Muscle of arm (tissue), 14 donors: ENCODE measurements at places on chromosomes 16 and 17.
A peak's percentile ranks its signal among the peaks of the same experiment; 100 is the strongest.

DNA sequence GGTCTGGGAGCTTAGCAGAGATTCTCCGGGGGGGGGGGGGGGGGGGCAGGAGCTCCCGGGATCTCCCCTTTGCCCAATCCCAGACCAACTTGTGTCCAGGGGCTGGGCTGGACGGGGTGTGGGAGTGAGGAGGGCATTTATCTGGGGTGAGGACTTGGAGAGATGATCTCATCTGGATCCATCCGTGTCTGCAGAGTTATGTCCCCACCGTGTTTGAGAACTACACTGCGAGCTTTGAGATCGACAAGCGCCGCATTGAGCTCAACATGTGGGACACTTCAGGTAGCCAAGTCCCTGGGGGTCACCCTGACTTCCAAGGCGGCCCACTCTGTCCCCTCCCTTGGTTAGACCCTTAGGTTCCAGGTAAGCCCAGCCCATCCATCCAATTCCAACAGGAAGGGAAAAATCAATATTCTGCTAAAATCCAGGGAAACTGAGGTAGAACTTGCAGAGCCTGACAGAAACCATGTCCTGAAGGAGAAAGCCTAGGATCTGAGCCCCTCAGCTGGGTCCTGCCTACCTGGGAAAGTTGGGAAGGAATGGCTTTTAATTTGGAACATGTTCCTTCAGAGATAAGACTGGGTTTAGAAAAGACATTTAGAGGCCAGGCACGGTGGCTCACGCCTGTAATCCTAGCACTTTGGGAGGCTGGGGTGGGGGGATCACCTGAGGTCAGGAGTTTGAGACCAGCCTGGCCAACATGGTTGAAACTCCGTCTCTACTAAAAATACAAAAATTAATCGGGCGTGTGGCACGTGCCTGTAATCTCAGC lies 921 bp downstream of the RND2 start:
- no peak for DNase-seq

GRCh38 chr16:47067203-47067602 lies 76.5 kb downstream of the NETO2 start:
- no peak for DNase-seq

- no peak for DNase-seq
Observed at GRCh38 chr17:52064791-52065211, 93.7 kb downstream of the CA10 start.

GRCh38 chr16:20942256-20942655 lies 41.7 kb downstream of the LYRM1 start:
- no peak for DNase-seq

DNA sequence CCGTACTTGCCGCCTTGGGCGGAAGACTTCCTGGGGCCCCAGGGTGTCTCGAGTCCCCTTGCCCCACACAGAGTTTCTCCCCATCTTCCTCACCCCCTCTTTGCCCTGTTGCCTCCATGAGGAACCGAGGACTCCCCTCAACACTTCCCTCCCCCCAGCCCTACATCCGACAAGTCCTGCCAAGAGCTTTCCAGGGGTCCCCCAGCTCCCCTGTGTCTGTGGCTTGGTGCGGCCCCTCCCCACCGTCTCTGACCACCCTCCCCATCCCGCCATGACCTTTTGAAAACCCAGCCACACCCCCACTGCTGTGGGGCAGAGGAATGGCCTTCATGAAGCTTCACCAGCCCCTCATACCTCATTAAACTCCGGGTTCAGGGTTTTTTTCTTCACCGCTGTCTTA lies 11.4 kb downstream of the SCGB1C2 start:
- no peak for DNase-seq

GRCh38 chr17:77222356-77222755 lies 81.6 kb downstream of the SEC14L1 start:
- DNase-seq = no peak

GRCh38 chr17:2837147-2837561 lies 40.9 kb downstream of the RAP1GAP2 start:
- DNase-seq = no peak

- DNase-seq = no peak
Observed at GRCh38 chr17:15479703-15480102, 12.3 kb upstream of the CDRT4 start.

- DNase-seq = no peak
Observed at GRCh38 chr16:75121949-75122568, 5.5 kb upstream of the LDHD start.

DNA sequence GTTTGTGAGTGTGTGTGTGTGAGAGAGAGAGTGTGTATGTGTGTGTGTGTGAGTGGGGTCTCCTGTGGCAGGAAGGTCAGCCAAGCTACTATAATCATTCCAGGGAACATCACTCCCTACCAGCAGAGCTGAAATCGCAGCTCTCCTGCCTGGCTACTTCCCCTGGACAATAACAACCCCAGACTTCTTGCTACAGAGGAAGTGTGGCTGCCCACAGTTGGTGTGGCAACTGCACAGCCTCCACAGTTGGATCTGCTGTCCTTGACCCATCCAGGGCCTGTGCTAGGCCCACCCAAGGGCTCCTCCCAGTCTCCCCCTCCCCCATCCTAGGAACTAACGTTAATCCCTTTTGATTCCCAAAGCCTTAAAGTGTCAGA lies 1.5 kb downstream of the SLC13A5 start:
- DNase-seq = no peak

GRCh38 chr17:59332749-59333377 lies 1.4 kb downstream of the YPEL2 start:
- DNase-seq = no peak

DNA sequence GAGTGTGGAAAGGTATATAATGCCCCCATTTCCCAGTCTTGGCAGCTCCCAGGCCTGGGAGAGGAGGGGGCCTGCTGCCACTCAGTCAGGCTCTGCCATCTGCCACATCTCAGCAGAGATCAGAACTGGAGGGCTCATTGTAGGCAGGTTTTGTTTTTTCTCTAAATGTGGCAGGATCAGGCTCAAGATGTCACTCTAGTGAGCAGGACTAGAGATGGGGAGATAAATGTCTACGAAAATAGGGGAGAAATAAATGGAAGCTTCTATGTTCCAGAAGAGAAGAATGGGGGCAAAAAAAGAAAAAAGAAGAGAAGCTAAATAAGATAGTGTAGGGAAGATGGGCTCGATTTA lies 13.9 kb downstream of the NXPH3 start:
- no peak for DNase-seq

- no peak for DNase-seq
Observed at GRCh38 chr17:83110735-83111134, 31.3 kb downstream of the METRNL start.

DNA sequence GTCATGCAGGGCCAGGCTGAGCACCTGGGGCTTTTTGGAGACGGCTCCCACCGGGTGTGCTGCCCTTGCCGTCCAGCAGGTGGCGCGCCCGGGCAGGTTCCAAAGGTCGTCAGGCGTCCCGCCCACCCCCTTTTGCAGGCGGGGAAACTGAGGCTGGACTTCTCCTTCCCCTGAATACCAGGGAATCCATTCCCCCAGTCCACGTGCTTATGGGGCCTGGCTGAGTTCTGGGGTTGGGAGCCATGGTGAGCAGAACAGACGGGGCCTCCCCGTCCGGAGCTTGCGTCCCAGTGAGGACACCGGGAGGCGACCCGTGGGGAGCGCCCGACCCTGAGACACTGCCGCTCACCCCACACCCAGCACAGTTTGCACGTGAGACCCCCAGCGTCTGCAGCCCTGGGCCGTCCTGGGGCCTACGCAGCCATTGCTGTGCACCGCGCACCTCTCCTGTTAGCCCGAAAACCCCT lies 51.8 kb upstream of the JPH3 start:
- no peak for DNase-seq

GRCh38 chr17:81995463-81996231 lies 18.2 kb downstream of the ASPSCR1 start:
- no peak for DNase-seq

- DNase-seq = no peak
Observed at GRCh38 chr16:80263181-80263823, 277.5 kb upstream of the DYNLRB2 start.

GRCh38 chr17:72984145-72984925 lies 108.2 kb downstream of the SLC39A11 start:
- no peak for DNase-seq

GRCh38 chr16:47713225-47713595 lies 252.1 kb downstream of the PHKB start:
- DNase-seq = no peak

- DNase-seq = no peak
Observed at GRCh38 chr17:5610956-5611355, 26.6 kb upstream of the NLRP1 start.

- DNase-seq = peak; percentile 28
Observed at GRCh38 chr17:78442648-78443218, 64.3 kb downstream of the PGS1 start.

- DNase-seq = no peak
Observed at GRCh38 chr17:81508639-81509206, 3.9 kb downstream of the ACTG1 start.

DNA sequence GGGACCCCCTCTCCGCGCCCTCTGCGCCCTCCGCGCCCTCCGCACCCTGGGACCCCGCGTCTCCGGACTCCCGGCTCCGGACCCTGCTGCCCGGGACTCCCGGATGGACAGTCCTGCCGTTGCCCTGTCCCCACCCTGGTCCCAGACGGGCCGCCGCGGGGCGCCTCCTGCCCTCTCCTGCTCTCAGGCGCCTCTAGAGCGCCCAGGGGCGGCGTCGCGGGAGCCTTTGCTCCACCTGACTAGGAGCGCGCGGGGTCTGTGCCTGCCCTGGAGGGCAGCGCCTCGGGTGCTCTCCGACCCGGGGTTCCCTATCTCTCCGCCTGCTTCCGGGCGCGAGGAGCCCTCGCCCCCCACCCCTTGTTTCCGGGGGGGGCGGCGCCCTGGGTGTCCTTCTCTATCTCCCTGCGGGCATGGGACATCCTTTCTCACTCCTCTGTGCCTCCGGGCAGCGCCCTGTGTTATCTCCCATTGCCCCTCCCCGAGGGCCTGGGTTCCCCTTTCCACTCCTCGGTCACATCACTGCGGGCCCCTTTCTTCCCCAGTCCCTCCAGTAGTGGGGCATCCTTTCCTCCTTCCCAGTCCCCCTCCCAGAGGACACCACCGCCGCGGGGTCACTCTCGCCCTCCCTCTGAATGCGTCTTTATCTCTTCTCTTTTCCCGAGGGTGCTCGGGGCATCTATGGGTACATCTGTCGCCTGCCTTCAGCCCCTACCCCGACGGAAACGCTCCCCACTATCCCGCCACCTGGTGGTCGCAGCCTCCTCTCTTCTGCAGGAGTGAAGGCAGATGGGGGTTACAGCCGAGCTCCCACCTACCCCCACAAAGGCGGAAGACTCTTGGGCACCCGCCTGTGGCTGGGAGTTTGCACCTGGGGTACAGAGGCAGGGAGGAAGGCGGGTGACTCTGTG lies 875 bp downstream of the PRKCB start:
- no peak for DNase-seq

DNA sequence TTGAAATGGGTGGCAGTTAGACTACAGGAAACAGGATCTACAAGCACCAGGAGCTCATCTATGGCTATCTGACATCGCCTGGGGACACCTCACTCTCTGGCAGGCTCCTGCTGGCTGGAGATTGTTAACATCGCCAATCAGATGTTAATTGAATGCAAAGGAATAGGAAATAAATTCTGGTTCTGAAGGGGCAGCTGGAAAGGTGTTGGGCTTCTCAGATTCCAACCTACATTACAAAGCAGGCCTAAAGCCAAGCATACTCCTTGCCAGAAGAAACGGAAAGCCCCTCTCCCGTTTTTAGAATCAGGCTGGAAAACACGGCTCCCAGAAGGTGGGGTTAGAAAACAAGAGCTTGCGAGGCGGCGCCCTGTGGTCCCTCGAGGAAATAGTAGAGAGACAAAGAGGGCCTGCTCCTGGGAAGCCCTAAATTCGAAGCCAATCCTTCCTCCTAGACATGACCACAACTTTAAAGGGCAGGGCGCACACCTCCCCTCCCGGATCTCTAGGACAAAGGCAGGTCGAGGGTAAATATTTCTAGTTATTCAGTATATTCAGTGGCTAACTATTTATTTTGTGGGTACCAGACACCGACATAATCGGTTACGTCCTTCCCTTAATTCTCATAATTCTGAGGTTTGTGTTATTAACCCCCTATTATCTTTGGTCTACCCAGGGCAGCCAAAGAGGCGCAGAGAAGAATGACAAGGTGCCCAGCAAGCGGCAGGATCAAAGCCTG lies 763 bp upstream of the TOM1L1 start:
- no peak for DNase-seq

GRCh38 chr17:65070620-65071019 lies 14.1 kb upstream of the GNA13 start:
- no peak for DNase-seq

DNA sequence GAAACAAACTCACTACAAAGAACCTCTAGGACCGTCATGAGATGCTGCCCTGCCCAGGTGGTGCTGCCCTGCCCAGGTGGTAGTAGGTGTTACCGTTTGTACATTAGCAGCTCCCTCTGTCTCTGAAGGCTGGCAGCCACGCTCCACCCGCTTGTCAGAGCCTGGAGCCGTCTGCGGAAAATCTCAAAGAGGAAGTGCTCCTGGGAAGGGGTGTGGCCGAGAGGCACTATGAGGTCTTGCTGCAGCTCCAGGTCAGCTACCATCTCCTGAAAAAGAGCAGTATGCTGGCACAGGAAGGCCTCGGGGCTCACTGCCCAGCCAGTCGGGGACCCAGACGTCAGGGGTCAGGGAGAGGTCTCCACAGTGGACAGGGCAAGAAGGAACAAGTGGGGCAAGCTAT lies 28.3 kb downstream of the ZNF276 start:
- DNase-seq = no peak

GRCh38 chr17:29640413-29640812 lies 17.7 kb upstream of the CORO6 start:
- DNase-seq = no peak

DNA sequence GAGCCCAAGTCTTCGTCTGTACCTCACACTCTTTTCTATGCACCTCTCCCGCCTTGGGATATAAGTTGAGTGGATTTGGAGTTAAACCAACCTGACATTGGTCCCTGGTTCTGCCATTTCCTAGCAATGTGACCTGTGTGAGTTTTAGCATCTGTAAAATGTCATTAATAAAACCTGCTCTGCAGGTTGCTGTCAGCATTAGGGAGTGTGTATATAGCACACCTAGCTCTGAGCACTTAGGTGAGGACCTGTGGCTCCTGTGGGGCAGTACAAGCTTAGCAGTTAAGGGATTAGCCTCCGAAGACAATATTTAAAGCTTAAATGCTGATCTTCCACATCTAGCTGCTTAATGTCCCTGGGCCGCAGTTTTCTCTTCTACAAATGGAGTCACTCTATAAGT lies 248.0 kb downstream of the TMEM114 start:
- DNase-seq = no peak

GRCh38 chr16:84754956-84755672 lies 55.3 kb downstream of the USP10 start:
- DNase-seq = no peak

GRCh38 chr16:53974484-53975080 lies 270.6 kb downstream of the FTO start:
- DNase-seq = no peak

- DNase-seq = no peak
Observed at GRCh38 chr17:37830151-37830993, 85.5 kb upstream of the HNF1B start.
